ENCODE measurements at places on chromosomes 2 and 18.

GRCh38 chr2:109724533-109725460 is 69.3 kb upstream of the RGPD5 start:
- no peak for DNase-seq

- DNase-seq: no peak
Observed at GRCh38 chr2:240622531-240623235, 2.6 kb upstream of the GPR35 start.

GRCh38 chr2:234963773-234964615 is 12.2 kb downstream of the SH3BP4 start:
- peak; percentile 69 for DNase-seq

DNA sequence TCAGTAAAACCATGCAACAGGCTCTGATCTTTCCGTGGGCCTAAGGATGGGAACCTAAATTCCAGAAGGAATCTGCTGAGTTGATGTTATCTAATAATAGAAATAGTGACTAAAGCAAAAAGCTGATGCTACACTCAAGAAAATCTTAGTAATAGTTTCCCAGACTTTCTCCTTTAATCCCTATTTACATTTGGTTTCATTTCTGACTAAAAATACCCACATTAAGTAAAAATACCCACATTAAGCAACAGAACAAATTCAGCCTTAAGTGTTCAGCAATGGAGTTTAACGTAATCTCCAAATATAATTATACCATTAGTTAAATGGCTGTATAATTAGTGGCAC is 50.3 kb downstream of the CCBE1 start:
- DNase-seq: no peak

- DNase-seq: no peak
Observed at GRCh38 chr2:15747603-15748471, 156.2 kb downstream of the DDX1 start.

DNA sequence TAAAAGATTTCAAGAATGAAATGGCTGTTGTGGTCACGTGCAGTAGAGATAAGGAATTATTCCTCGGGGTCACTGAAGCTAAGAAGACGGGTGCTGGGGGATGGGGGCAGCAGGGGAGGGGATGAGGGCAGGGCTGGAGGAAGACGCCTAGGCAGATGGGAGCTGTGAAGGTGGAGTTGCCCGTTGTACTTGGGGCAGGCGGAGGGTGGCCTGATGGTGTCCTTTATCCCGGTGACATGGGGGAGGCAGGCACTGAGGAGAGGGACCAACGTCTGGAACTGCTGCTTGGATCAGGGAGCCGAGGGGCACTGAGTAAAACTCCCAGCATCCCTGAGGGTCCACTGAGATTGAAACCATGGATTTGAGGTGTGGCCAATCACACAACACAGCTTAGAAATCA is 64.9 kb downstream of the ZCCHC2 start:
- no peak for DNase-seq

DNA sequence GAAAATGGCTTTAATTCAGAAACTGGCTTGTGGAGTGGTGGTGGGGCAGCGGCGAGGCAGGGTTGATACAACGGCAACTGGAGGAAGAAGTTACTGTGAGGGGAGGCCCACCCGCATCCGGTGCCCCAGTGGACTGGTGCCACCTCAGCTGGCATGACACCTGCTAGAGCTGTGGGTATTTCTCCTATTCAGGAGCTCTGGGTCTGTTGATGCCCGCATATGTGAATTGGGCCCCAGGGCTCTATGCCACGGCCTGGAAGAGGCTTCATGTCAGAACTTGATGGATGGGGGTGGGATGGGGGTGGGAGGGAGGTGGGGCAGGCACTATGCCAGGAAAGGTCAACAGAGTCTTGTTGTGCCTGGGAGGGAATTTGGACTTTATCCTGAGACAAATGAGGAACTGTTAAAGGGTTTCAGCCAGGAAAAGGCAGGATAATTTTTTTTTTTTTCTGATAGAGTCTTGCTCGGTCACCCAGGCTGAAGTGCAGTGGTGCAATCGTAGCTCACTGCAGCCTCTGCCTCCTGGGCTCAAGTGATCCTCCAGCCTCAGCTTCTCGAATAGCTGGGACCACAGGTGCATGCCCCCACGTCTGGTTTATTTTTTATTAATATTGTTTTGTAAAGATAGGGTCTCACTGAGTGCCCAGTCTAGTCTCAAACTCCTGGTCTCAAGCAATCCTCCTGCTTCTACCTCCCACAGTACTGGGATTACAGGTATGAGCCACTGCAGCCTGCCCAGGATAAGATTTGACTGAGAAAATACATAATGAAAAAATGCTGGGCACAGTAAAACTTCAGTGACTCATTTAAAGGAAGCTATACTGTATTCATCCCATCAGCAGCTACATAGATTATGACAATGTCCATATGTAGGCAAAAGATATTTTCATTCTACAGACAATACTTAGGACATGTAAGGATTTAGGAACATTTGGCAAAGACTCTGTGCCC is 52.6 kb downstream of the SH2D6 start:
- peak; percentile 81 for DNase-seq

DNA sequence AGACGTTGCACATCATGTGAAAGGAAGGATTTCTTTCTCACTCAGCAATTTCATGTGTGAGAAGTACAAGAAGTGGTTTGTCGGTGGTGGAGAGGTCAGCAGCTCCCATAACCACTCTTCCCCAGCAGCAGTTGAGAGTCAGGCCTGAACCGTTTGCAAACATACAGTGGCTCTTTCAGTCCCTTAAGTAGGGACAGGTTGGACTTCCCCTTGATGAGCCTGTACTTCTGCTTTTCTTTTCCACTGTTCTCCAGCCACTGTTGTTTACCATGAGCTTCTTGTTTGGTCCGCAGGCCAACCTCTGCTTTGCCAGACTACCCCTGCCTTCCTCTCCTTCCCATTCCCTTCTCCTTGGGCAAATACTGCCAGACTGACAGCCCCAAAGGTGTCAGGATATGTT is 391.3 kb upstream of the CELF4 start:
- DNase-seq: no peak

Measured in epithelial cell of esophagus (primary cell).